Stimulated activated CD4-positive, alpha-beta T cell treated with anti-CD3 and anti-CD28 coated beads, Interleukin-2, amount 100 ng/mL, for 48 hours (primary cell): ENCODE measurements at places on chromosomes 7 and 10.

DNA sequence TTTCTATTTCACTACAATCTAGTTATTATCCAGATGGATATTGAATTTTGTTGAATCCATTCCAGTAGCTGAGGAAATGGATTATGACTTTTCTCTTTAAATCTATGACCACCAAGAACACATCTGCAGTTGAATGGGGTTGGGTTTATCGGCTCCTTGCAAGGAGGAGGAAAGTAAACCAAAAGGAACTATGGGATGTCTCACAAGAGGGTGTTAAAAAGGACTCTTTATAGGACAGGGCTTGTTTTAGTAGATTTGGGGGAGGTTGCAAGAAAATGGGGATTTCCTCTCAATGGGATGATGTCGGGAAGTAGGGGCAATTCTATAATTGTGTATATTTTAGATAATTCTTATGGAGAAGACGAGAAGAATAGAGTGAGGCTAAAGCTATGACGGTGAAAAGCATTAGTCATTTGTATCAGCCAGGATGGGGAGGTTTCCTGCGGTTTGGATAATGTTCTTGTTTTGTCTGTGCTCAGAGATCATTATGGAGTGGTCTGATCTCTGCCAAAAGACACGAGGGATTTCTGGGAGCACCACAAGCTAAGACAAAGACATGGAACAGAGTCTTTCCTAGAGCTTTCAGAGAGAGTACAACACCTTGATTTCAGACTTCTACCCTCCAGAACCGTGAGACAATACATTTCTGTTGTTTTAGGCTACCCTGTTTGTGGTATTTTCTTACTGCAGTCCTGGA, 5.3 kb upstream of the LRRC61 start:
- no peak for DNase-seq

GRCh38 chr7:81616951-81617350, 152.9 kb downstream of the HGF start:
- DNase-seq, result no peak

GRCh38 chr7:116886543-116887156, 24.3 kb downstream of the CAPZA2 start:
- no peak for DNase-seq

DNA sequence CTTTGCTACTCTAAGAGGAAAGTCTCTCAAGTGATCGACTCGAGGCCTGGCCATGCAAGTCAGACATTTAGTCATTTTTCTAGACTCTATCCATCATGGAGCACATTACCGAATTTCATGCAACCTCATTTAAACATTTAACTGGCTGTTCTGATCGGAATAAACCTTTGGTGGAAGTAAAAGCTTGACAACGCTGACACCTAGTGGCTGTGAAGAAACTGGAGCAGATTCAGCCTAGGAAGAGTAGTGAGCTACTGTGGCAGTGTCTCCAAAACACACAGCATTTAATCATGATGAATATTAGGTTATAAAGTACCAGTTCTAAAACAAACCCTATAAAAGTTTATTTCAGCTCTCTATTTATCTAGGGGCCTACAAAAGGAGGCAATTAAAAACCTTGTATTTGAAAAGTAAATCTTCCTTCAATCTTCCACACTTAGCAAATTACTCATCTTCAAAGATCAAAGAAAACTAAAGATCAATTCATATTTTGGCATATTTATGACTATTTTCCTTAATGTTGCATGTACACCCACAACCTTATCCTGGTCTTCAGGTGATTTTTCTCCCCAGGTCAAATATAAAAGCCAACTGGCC, 175.0 kb downstream of the CTNNA3 start:
- DNase-seq, result peak; percentile 15

DNA sequence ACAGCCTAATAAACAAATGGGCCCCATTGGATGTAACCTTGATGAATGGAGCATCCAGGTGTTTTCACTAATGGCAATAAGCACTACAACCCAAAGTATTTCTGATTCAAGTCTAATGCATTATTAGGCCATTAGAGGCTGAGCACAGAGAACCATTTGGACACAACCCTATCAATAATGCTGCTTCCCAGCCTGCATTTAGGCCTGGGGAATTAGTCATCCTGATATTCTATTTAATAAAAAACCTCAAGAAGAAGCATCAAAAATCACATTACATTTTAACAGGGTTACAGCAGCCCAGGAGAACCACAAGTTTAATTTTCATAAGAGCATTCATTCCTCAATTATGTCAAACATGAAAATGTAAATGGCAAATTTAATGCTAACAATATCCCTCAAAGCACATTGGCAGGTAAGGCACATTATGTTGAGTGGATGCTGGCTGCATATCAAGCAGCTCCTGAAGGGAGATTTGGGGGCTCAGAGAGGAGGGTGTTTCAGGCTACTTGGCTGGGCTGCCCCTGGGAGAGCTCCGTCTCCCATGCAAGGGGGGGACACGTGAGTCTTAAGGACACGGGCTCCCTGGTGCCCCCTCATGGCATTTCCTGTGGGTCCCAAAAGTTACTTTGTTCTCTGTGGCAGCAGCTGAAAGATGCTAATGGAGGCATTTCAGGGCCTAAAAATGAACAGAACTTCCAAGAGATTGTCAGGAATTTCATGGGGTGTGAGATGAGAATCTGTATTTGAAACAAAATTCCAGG, 143.4 kb downstream of the HERPUD2 start:
- no peak for DNase-seq

GRCh38 chr7:121164247-121164646, 164.6 kb upstream of the WNT16 start:
- no peak for DNase-seq

DNA sequence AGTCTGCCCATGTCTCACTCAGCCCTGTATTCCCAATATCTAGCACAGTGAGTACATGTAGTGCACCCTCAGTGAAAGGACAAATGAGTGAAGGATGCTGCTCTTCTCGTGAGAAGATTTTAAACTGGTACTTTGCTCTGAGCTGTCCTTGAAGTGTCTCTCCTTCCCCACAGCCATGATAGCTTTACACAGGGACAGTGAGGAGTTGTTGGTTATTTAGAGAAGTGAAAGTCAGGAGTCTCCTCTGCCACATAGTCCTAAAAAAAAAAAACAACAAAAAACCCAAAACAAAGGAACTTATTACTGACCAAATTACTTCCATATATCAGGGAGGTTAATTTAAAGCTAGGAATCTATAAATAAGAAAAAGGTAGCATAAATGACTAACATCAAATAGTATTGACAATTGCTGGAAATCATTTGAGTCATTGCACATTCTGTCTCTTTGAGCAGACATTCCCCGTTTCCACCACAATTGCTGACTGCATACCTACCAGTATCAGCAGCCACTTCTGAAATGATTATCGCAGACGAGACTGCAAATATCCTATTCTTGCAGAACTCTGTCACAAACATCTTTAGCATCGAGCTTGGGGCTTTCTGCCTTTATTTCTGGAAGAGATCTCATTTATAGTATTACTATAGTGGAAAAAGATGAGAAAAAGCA, 202.1 kb downstream of the PTEN start:
- peak; percentile 24 for DNase-seq

- DNase-seq, result no peak
These were observed 1.5 kb downstream of the FHIP2A start for GRCh38 chr10:114823077-114823463.

DNA sequence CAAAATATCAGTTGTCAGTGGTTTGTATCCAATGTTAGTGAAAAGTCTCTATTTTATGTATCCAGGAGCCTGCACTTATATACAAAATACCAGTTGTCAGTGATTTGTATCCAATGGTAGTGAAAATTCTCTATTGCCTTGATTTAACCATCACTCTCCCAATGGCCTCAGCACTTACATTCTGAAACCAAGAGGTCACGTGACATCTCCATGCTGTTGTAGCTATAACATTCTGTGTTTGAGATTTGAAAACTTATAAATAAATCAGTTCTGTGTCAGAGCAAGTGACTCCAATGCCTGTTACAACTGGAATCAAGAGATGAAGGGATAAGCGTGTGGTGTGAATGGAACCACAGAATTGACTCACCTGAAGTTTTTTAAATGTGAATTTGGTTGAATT, 30.6 kb upstream of the GATA3 start:
- DNase-seq, result no peak

DNA sequence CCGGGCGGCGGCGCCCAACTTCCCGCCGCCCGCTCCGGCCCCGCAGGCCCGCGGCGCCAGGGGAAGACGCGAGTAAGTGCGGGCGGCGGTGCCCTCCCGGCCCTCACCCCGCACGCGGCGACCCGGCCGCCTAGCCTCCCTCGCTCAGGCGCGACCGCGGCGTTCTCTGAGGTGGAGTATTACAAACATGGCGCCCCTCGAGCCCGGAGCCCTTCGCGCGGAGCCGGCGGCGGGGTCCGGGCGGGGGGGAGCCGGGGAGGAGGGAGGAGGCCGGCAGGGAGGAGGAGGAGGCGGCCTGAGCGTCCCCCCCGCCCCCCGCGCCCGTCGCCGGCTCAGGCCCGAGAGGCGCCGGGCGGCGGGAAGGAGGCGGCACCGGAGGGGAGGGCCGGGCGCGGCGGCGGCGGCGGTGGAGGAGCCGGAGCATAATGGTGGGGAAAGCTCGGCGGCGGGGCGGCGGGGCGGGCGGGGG, at the start of gene ZMYND11:
TSS of gene ZMYND11 (plus strand) at position 324 of the 469 bp plus-strand sequence. CDS start 44,558 bp downstream, outside the sequence.
- DNase-seq, result peak; percentile 51

- DNase-seq, result peak; percentile 9
These were observed 140.7 kb upstream of the CALCR start for GRCh38 chr7:93715234-93715633.

DNA sequence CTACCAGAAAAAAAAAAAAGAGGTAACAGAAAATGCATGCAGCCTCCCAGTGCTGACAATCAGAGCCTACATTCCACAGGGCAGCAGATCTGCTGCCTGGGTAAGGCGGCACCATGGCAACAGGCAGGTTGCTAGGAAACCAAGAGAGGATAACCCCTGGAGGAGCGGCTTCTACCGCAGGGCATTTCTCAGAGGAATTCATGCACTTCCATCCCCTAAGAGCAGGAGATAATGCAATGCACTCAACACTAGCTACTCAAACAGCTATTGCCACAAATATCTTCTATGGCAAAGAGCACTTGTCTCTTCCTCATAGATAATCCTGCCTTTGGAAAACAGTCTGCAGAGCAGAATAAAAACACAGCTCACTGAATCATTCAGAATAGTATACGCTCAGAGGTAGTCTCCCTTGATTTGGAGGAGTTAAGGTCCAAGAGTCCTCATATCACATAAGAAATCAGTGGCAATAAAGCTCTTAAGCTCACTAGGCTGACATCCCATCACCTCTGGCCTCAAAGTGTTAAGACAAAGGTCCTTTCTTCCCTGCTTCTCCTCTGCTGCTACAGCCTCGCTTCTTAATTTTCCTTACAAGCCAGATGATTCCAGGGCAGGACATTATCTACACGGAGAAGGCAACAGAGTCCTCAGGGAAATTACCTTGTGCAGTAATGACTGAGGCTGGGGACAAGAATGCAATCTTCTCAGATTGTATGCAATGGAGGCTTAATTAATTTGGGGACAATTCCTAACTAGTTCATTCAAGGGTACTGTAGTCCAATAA, 10.7 kb downstream of the PSAP start:
- DNase-seq, result no peak

GRCh38 chr7:30678805-30679204, 3.5 kb downstream of the CRHR2 start:
- no peak for DNase-seq

DNA sequence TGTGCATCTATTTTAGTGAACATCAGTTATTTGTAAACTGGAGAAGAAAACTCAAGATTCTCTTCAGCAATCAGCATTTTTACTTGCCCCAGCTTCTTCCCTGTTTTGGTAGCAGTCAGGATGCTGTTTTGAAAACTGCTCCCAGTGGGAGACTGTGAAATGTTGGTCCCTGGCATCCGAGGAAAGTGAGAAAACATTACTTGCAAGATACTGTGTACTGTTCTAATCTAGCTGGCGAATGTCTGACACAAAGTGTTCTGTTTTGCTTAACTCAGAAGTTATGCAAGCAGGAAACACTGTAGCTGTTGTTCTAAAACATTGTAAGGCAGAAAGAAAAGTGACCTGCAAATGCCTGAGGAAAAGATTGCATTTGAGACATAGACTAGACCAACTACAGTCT, 171.8 kb upstream of the POM121L12 start:
- no peak for DNase-seq

DNA sequence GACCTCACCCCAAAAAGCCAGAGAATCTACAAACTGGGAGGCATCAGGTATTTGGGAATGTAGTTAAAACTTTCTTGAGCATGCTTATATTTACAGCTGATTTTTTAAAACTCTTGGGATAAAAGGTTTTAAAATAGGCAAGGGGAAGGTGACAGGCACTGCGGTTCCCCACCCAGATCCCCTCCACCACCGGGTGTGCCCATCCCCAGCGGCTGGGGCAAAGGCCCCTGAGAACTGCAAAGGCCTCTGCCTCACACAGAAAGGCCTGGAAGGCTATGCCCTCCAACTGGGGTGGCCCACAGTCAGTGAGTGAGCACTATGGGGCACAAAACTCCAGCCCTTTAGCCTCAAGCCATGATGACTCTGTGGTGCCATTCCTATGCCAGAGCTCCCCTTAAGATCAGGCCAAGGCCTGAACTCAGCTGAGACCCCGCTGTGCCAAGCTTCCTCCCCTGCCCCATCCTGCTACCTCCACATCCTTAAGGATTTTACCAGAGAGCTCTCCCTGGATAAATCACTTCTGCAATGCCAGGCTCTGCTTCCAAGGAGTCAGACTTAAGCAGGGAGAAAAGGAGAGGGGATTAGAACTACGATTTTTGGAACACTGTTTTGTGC, 299.1 kb downstream of the GRID1 start:
- no peak for DNase-seq

DNA sequence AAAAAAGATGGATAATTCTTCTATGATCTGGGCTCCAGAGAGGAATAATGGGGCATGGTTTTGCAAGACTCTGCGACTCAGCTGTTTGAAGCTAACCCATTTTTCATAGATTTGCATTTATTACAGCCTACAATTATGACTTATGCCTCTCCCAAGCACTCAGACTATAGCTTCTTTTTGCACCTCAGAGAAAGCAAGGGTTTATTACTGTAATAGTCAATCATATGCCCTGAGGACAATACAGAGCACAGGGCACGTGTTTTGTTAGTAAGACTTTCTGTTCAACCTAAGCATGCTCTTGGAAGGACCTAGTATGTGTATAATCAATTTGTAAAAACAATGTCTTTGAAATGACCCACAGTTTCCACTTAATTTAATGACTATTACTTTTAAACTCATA, 221.2 kb downstream of the PARD3 start:
- no peak for DNase-seq

GRCh38 chr7:34133356-34133982, 228.1 kb downstream of the BMPER start:
- no peak for DNase-seq

GRCh38 chr10:116194061-116194460, 78.9 kb downstream of the GFRA1 start:
- DNase-seq, result no peak

- no peak for DNase-seq
These were observed 38.3 kb upstream of the PDCD4 start for GRCh38 chr10:110833234-110833940.
